ENCODE measurements at places on chromosomes 1 and 21.

DNA sequence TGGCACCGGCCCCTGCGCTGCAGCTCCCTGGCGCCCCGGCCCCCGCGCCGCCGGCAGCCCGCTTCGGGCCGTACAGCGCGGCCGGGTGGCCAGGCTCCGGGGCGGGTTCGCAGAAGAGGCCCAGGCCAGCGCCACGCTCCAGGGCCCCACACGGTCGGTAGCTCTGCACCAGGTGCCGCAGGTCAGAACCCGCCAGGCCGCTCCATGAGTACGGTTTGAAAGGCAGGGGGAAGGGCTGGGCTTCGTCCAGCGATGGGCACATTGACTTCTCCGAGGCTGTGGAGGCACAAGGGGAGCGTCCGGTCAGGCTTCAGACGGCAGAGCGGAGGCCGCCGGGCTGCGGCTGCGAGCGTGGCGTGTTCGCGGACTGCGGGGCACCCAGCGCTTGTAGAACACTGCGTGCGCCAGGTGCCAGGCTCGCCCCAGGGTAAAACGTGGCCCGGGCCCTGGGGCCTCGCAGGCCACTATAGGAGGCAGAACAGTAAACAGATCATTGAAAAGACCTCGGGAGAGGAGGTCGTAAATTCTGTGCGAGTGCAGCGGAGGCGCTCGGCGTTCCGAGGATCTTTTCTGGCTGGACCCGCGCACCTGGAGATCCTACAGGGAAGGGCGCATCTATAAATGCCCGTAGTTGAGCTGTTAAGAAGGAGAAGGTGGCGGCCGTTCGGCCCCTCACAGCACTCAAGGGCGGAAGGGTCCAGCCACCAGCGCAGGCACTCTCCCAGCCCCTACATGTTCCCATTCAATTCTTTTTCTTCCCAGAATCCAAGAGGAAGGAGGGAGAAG lies 5.7 kb downstream of the GFI1 start:
- H3K4me3 ChIP-seq, result peak overlapping the region; percentile 94
- peaks cover 77% of the 10 kb centered on the region for H3K36me3 ChIP-seq
- H3K27me3 ChIP-seq, result no peaks in the 10 kb centered on the region
- peaks cover 43% of the 10 kb centered on the region for H3K4me1 ChIP-seq

DNA sequence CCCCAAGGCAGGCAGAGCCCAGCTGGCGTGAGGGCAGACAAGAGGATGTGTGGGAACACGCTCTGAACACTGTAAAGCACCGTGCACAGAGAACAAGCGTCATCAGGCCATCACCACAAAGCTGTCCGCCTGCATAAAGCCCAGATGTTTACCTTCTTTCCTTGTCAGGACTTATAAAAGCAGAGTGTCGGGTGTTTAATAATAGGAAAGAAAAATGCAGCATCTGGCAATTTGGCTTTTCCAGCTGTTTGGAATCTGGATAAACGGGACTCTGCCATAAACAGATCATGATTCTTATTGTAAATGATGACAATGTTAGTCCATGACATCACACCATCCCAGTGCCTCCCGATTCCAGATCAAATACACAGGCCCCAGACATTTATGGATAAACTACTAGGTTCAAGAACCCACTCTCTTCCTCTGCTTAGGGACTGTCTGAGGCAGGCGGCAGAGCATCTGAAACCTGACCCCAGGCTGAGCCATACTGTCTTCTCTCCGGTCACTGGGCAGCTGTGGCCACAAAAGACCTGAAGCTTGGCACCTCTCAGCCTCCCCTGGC lies 4.2 kb downstream of the GLIS1 start:
- H3K36me3 ChIP-seq, result no peaks in the 10 kb centered on the region
- H3K27me3 ChIP-seq, result peaks cover 59% of the 10 kb centered on the region
- DNase-seq, result no peak
- no peak overlapping the region for H3K4me3 ChIP-seq

GRCh38 chr1:94772845-94773244 lies 47.3 kb upstream of the SLC44A3 start:
- no peak for DNase-seq
- no peaks in the 10 kb centered on the region for H3K4me1 ChIP-seq
- H3K27ac ChIP-seq, result no peak overlapping the region
- peaks cover 5% of the 10 kb centered on the region for H3K27me3 ChIP-seq

DNA sequence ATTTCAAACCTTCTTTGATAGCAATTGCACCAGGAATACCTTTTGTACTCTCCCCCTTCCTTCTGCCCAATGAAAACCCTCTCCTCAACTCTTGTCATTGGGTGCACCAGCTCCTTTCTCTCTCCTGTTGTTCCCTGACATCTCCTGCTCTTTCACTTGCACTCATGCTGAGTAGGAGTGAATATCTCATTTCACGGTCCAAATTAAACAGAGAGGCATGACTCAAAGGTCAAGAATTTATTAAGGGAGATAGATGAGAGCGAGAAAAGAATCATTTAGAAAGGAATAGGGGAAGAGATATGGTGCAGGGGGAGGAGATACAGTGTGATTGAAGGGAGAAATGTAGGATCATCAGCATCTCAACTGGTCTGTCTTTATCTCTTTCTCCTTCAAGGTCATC lies 22.1 kb downstream of the AIM2 start:
- peaks cover 78% of the 10 kb centered on the region for H3K36me3 ChIP-seq
- H3K27me3 ChIP-seq, result no peaks in the 10 kb centered on the region
- H3K27ac ChIP-seq, result peak overlapping the region; percentile 49
- DNase-seq, result no peak
- no peak overlapping the region for H3K4me3 ChIP-seq

DNA sequence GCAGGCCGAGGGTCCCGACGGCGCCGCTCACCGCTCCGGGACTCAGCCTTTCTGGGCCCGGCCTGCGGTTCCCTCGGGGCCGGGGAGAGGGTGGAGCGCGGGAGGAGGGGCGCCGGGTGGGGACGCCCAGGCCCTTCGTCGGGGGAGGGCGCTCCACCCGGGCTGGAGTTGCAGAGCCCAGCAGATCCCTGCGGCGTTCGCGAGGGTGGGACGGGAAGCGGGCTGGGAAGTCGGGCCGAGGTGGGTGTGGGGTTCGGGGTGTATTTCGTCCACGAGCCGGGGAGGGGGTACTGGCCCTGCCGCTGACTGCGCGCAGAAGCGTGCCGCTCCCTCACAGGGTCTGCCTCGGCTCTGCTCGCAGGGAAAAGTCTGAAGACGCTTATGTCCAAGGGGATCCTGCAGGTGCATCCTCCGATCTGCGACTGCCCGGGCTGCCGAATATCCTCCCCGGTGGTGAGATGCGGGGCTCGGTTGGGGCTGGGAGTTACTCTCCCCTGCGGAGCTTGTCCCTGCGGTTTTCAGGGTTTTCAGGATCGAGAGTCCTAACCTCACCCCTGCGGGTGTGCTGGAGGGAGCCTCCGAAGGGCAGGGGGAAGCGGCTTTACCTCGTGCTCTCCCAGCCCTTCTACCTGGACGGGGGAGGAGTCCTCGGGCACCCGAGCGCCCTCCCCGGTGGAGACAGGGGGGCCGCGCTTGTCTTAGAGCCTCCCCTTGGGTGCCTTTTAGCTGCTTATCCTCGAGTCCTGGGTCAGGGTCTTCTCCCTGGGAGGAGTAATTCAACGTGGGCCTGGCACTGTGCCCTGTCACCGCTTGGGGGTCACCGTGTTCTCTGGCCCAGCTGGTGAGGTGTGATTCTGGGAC lies 2.1 kb downstream of the SAMD11 start:
- DNase-seq, result no peak
- H3K4me1 ChIP-seq, result peaks cover 2% of the 10 kb centered on the region
- peaks cover 49% of the 10 kb centered on the region for H3K27me3 ChIP-seq
- no peak overlapping the region for H3K4me3 ChIP-seq

DNA sequence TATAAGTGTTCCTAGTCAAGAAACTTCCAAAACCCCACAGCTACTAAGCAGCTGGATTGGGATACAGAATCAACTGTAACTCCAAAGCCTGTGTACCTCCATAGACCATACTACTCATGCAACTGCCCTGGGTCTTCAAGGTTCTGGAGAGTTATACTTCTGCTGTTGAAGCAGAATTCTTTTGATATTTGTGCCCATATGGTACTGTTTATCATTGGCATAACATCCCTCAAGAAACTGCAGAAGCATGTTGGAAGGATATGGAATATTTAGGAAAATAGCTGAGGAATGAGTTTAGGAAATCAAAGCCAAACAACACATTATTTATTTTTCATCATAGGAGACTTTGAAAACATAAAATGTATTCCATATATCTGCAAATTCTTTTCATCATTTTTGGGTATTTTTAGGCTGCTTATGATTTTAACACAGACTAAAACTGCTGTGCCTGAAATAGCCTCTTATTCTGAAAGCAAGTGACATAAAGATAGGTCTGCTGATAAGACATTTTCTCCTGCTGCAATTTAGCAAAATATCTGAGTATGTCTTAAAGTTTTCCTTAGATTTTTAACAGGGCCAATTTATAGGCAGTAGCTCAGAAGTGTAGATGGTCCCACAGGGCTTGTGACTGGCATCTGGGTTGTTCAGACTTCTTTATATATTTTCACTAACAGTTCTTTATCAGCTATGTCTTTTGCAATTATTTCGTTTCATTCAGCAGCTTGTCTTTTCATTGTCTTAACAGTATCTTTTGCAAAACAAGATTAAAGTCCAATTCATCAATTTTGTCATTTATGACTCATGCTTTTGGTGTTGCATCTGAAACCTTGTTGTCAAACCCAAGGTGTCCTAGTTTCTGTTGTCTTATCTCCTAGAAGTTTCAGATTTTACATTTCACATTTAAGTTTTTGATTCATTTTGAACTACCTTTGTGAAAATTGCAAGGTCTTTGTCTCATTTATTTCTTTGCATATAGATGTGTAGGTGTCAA lies 41.1 kb upstream of the ZNF124 start:
- no peaks in the 10 kb centered on the region for H3K27me3 ChIP-seq
- H3K4me1 ChIP-seq, result peaks cover 45% of the 10 kb centered on the region
- H3K27ac ChIP-seq, result peak overlapping the region; percentile 50
- DNase-seq, result no peak
- H3K4me3 ChIP-seq, result peak overlapping the region; percentile 36

GRCh38 chr1:99292886-99293285 lies 28.6 kb downstream of the PLPPR4 start:
- H3K36me3 ChIP-seq, result no peaks in the 10 kb centered on the region
- no peaks in the 10 kb centered on the region for H3K4me1 ChIP-seq
- no peak overlapping the region for H3K27ac ChIP-seq

DNA sequence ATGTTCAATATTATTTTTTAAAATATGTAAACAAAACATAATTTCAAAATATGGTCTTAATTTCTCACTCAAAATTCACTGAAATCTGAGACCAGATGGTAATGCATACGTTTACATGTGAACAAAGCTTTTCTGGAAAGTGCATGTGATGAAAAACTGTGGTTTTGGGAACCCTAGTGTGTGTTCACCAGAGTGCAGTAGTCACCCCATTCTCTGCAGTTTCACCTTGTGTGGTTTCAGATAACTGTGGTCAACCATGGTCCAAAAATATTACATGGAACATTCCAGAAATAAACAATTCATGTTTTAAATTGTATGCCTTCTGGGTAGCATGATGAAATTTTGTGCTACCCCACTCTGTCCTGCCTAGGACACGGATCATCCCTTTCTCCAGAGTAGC lies 2021.9 kb downstream of the MRPL39 start:
- no peaks in the 10 kb centered on the region for H3K36me3 ChIP-seq
- DNase-seq, result no peak
- H3K4me3 ChIP-seq, result no peak overlapping the region
- H3K27ac ChIP-seq, result no peak overlapping the region
- no peaks in the 10 kb centered on the region for H3K27me3 ChIP-seq

DNA sequence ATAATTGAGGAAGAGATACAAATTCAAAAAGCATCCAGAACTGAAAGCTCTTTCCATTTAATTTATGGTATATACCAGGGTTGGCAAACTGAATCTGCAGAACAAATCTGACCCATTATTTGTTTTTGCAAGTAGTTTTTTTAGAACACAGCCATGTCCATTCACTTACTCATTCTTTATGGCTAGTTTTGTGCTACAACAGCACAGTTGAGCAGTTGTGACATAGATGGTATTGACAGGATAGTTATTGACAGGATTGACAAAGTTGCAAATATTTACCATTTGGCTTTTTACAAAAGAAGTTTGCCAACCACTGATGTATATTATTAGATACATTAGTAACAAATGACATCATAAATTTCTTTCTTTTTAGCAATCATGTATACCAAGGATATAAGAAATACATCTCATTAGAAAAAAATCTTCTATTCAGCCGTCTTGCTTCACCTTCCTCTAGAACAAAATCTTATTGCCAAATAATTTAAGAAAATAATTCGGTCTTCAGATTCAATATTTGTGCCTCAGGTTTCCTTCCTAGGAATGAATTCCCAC lies 9.4 kb downstream of the ADAMTS1 start:
- peaks cover 12% of the 10 kb centered on the region for H3K27me3 ChIP-seq
- no peak for DNase-seq
- no peak overlapping the region for H3K4me3 ChIP-seq
- peaks cover 58% of the 10 kb centered on the region for H3K4me1 ChIP-seq

DNA sequence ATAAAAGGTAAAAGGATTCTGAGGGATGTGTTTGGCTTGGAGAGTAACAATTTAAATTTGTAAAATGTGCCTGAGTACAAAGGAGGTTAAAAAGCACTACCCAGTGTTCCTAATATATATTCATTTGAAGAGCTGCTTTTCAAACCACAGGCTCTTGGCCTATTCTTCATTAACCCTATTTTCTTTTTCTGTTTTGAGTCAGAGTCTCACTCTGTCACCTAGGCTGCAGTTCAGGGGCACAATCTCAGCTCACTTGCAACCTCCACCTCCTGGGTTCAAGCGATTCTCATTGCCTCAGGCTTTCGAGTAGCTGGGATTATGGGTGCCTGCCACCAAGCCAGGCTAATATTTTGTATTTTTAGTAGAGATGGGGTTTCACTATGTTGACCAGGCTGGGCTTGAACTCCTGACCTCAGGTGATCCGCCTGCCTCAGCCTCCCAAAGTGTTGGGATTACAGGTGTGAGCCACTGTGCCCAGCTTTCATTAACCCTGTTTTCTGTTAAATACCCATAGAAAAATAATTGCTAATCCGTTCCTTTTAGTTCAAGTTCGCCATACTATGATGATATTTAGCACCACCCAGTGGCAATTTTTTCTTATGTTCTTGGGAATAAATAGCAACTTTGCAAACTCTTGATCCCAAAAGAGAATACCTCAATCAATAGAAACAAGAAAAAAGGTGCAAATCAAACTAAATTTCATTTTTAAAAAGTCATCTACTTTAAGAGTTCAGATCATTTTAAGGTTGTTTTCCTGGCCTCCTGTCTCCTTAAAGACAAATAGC lies 30.5 kb downstream of the ZBTB8OS start:
- H3K27ac ChIP-seq, result no peak overlapping the region
- no peak for DNase-seq
- H3K4me1 ChIP-seq, result peaks cover 30% of the 10 kb centered on the region
- no peaks in the 10 kb centered on the region for H3K27me3 ChIP-seq
- H3K4me3 ChIP-seq, result no peak overlapping the region

DNA sequence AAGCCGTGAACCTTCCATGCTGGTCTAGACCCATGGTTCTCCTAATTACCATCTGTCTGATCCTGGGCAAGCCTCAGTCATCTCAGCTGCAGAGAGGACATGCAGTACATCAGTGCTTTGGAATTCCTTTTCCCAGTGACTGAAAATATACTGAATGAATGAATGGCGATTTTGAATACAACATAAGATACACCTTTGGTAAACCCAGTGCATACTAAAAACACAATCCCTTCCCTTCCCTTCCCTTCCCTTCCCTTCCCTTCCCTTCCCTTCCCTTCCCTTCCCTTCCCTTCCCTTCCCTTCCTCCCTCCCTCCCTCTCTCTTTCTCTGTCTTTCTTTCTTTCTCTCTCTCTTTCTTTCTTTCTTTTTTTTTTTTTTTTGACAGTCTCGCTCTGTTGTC lies 21.3 kb upstream of the PLXNA2 start:
- no peaks in the 10 kb centered on the region for H3K36me3 ChIP-seq
- H3K27ac ChIP-seq, result no peak overlapping the region
- H3K4me3 ChIP-seq, result no peak overlapping the region
- H3K4me1 ChIP-seq, result no peaks in the 10 kb centered on the region
- H3K27me3 ChIP-seq, result peaks cover 9% of the 10 kb centered on the region

- no peak overlapping the region for H3K4me3 ChIP-seq
- peaks cover 35% of the 10 kb centered on the region for H3K36me3 ChIP-seq
- H3K27ac ChIP-seq, result no peak overlapping the region
- DNase-seq, result no peak
Measured at GRCh38 chr1:27804791-27805190, 25.8 kb upstream of the PPP1R8 start.
